Vagina (tissue), 2 donors: ENCODE measurements at places on chromosomes 2 and 18. TPM values are rescaled to one million over a fixed set of nuclear protein-coding genes. Genes with fewer than 3 reads are reported as not detected.

ATOH8 gene
- 66.5 TPM for total RNA-seq

GRHL1 gene
- total RNA-seq: 126 TPM

EPAS1 gene
- 222 TPM for total RNA-seq

MARS2 gene
- 8.3 TPM for total RNA-seq

UGT1A10 gene
- not detected for total RNA-seq

TEKT4 gene
- total RNA-seq: not detected

GRCh38 chr18:75962036-75962572 is 532.9 kb downstream of the ZNF516 start:
- H3K27me3 ChIP-seq: no peaks in the 10 kb centered on the region
- H3K27ac ChIP-seq: no peak overlapping the region
- no peaks in the 10 kb centered on the region for H3K36me3 ChIP-seq
- no peaks in the 10 kb centered on the region for H3K4me1 ChIP-seq
- no peak for DNase-seq
- no peak overlapping the region for H3K4me3 ChIP-seq

DNA sequence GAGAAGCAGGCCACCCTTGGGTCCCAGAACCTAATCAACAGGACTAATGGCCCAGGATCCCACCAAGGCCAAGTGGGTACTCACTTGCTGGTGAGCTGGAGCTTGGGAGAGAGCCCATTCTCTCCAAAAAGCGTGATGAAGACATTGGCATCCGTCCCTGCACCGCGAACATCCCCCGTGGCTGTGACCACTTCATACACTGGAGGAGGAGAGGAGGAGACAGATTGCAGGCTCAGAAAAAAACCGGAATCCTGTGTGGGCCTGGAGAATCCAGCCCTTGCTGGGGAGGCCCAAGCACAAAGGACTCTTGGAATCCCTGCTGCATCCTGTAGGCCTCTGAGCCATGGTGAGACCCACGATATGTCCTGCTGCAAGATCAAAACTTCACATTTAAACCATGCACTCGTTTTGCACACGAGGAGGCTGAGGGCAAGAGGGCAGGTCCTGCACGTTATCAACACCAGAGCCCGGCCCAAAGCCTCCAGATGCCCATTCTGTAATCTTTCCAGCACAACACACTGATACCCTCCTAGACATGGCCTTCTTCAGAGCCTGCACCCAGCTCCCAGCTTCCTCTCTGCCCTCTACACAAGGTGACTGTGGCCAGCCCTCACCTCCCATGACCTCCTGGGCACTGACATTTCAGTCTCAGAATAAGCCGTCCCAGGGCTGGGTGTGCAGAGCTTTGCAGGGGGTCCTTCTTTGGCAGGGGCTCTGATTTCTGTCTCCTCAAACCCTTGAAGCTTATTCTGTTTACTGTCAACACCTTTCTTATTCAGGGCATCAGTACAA is 7.8 kb downstream of the LOXHD1 start:
- DNase-seq: no peak
- no peaks in the 10 kb centered on the region for H3K36me3 ChIP-seq
- no peak overlapping the region for H3K4me3 ChIP-seq
- H3K4me1 ChIP-seq: no peaks in the 10 kb centered on the region

- no peak for DNase-seq
- H3K36me3 ChIP-seq: no peaks in the 10 kb centered on the region
- H3K27me3 ChIP-seq: no peaks in the 10 kb centered on the region
These were observed 30.1 kb downstream of the RBKS start for GRCh38 chr2:27860111-27860510.

- no peak overlapping the region for H3K27ac ChIP-seq
- H3K27me3 ChIP-seq: no peaks in the 10 kb centered on the region
- no peaks in the 10 kb centered on the region for H3K36me3 ChIP-seq
- DNase-seq: no peak
- no peak overlapping the region for H3K4me3 ChIP-seq
These were observed 98.9 kb downstream of the RTP5 start for GRCh38 chr2:241968417-241968816.

GRCh38 chr2:110837446-110838409 is 105.4 kb downstream of the ACOXL start:
- H3K27ac ChIP-seq: no peak overlapping the region
- H3K36me3 ChIP-seq: no peaks in the 10 kb centered on the region
- H3K4me3 ChIP-seq: no peak overlapping the region
- no peaks in the 10 kb centered on the region for H3K27me3 ChIP-seq
- no peaks in the 10 kb centered on the region for H3K4me1 ChIP-seq
- no peak for DNase-seq

GRCh38 chr2:159297042-159297707 is 10.7 kb upstream of the WDSUB1 start:
- DNase-seq: no peak
- no peak overlapping the region for H3K4me3 ChIP-seq
- no peak overlapping the region for H3K27ac ChIP-seq
- no peaks in the 10 kb centered on the region for H3K36me3 ChIP-seq

DNA sequence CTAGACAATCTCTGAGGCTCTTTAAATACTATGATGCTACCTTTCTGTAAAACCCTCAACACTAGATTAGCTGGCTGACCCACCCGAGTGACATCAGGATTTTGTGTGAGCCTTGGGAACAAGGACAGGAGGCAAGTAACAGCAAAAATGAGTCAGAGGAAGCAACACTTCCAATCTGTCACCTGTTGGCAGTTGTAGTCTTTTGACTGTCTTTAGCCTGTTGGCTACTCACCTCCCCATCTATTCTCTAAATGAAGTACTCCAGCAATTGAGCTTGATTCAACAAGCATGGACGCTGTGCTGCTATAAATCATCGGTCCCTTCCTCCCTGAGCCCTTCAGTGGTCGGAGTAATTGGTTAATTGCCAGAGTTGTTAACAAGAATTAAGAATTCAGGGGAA is 898.7 kb downstream of the BCL11A start:
- H3K27me3 ChIP-seq: no peaks in the 10 kb centered on the region
- H3K4me3 ChIP-seq: no peak overlapping the region
- no peaks in the 10 kb centered on the region for H3K4me1 ChIP-seq
- H3K27ac ChIP-seq: no peak overlapping the region
- no peak for DNase-seq

DNA sequence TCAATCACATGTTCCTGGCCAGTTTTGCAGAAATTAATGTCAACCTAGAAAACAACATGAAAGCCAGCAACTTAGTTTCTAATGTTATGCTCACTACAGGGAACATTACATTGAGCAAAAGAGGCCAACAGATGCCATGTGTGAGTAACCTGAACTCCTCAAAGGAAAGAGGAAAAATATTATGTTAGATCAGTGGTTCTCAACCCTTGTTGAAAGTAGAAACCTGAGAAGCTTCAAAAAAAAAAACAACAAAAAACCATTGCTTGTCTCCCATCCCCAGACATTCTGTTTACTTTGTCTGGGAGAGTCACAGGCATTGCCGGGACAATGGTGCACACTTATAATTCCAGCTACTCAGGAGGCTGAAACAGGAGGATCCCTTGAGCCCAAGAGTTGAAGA is 57.7 kb downstream of the METTL4 start:
- H3K27me3 ChIP-seq: no peaks in the 10 kb centered on the region
- H3K27ac ChIP-seq: no peak overlapping the region
- no peak for DNase-seq
- no peaks in the 10 kb centered on the region for H3K36me3 ChIP-seq
- H3K4me3 ChIP-seq: no peak overlapping the region

DNA sequence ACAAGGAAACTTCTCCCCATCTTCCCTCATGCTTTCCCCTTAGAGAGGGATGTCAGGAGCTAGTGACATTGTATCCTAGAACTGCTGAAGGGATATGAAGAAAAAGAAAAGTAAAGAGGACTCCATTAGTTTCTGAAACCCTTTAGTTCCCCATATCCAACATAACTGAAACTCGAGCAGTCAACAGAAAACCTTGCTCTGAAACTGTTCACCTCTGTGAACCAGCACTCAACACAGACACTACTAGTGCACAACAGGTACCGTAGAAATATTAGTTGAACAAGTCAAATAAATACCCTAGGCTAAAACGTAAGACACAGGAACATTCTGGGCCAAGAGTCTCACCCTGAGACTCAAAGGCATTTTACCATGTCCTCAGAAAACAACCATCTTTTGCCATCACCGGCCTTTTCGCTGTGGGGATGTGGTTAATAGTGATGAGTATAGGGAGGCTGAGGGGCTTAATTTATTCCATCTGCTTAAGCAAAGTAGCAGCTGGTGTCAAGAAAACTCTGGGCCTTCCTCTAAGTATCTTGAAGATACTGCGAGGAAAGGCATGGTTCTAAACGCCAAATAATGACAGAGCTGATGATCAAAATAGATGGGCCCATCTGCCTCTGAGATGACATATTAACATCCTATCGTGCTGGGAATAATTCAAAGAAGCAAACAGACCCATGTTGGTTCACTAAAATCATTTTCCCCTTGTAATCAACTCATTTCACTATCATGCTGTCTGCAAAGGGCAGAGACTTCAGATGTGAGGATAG is 156.8 kb downstream of the STK39 start:
- no peak overlapping the region for H3K4me3 ChIP-seq
- no peaks in the 10 kb centered on the region for H3K36me3 ChIP-seq
- no peaks in the 10 kb centered on the region for H3K4me1 ChIP-seq
- H3K27ac ChIP-seq: no peak overlapping the region

DNA sequence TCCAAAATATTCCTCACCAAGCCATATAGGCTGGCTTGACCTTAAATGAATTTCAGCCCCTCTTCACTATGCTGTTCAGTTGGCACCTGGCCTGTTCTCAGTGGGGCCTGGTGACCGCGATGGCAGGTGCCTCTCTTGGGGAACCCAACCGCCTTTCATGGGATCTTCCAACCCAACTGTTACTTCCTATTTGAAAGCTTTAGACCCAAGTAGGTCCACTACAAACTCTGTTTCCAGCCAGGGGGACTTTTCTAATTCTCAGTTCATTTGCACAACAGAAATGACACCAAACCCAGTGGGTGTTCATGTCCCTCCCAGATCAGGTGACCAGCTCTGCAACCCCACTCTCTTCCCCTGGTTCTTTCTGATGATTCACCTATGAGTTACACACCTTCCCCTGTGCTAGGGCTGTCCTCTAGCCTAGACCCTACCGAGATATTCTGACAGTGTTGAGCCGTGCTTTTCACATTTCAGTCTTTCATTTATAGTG is 35.6 kb upstream of the NDUFV2 start:
- no peak overlapping the region for H3K4me3 ChIP-seq
- no peaks in the 10 kb centered on the region for H3K4me1 ChIP-seq

DNA sequence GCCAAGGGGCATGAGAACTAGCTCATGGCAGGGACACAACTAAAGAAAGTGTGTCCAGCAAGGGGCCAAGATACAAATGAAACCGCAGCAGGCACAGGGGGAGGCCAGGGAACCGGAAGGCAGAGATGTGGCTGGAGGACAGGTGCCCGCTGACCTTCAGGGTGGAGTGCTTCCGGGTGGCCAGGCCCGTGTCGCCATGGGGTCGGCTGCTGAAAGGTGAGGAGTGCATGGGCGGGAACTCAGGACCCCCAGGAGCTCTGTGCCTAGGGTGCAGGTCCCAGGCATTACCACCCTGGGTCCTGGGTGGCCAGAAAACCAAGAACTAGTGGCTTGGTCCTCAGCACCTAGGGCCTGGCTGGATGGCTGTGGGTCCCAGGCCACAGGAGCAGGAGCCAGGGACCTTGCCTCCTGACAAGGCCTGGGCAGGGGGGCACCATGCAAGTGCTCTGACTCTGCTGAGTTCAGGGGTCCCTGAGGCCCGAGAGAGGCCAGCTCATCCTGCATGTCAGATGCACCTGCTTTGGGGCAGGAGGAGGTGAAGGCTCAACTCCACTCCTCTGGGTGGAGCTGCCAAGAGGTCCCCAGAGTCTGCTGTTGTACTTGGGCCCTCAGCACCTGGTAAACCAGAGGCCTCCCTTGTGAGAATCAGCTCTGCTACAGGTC is 50.9 kb downstream of the CENPO start:
- DNase-seq: no peak
- no peaks in the 10 kb centered on the region for H3K27me3 ChIP-seq
- no peaks in the 10 kb centered on the region for H3K4me1 ChIP-seq
- peaks cover 14% of the 10 kb centered on the region for H3K36me3 ChIP-seq

DNA sequence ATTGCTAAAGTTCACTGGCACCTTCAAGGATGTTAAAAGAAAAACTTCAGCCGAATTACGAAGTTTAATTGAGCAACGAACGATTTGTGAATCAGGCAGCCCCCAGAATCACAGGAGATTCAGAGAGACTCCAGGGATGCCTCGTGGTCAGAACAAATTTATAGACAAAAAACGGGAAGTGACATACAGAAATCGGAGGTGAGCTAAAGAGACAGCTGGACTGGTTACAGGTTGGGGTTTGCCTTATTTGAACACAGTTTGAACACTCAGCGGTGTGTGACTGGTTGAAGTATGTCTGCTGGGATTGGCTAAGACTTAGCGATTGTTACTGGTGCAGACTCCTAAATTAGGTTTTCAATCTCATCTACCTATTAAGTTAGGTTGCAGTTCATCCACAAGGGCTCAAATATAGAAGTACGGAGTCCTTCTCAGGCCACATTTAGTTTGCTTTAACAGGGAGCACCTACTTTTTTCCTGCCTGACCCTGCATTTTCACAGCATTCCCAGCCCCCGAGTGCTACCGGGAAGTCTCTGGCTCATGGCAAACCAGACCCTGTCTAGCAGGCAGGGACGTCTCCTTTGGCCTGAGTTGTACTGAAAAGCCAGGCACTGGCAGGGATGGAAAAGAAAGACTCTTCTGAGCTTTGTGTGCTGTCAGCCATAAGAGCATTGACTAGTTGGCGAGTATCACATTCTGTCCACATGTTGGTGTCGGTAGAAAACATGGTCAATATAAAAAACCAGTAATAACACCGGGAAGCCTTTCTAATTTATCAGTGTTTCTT is 41.1 kb downstream of the CDCA7 start:
- no peak for DNase-seq
- no peak overlapping the region for H3K27ac ChIP-seq
- H3K4me1 ChIP-seq: no peaks in the 10 kb centered on the region
- no peaks in the 10 kb centered on the region for H3K36me3 ChIP-seq
- H3K27me3 ChIP-seq: no peaks in the 10 kb centered on the region

- no peaks in the 10 kb centered on the region for H3K36me3 ChIP-seq
- no peaks in the 10 kb centered on the region for H3K27me3 ChIP-seq
- H3K4me3 ChIP-seq: no peak overlapping the region
- no peak for DNase-seq
- H3K27ac ChIP-seq: no peak overlapping the region
- H3K4me1 ChIP-seq: peaks cover 16% of the 10 kb centered on the region
These were observed 371.1 kb upstream of the ID2 start for GRCh38 chr2:8310557-8311455.

GRCh38 chr2:171630812-171631626 is 56.2 kb upstream of the DYNC1I2 start:
- H3K4me3 ChIP-seq: no peak overlapping the region
- DNase-seq: no peak
- no peaks in the 10 kb centered on the region for H3K27me3 ChIP-seq
- H3K4me1 ChIP-seq: no peaks in the 10 kb centered on the region
- H3K36me3 ChIP-seq: no peaks in the 10 kb centered on the region
- no peak overlapping the region for H3K27ac ChIP-seq

DNA sequence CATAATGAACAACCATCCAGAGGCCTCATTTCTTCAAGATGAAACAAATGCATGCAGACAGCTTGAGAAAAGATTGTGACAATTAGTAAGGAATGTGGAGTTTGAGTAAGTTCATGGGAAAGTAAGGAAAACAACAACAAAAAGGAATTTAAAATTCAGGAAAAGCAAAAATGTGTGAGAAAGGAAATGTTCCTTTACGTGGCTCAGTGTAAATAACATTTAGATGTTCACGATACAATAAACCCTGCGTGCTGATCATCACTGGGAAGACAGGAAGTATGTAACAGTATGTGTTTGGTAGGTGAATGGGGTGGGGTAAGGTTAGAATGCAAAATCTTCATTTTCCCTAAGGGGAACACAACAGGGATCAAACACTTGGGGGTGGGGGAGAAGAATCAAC is 72.7 kb downstream of the TRIP12 start:
- no peaks in the 10 kb centered on the region for H3K27me3 ChIP-seq
- H3K4me3 ChIP-seq: no peak overlapping the region
- H3K4me1 ChIP-seq: peaks cover 42% of the 10 kb centered on the region
- no peaks in the 10 kb centered on the region for H3K36me3 ChIP-seq
- DNase-seq: no peak
